CD4-positive, CD25-positive, alpha-beta regulatory T cell (primary cell): ENCODE measurements at places on chromosomes 5 and 9.

DNA sequence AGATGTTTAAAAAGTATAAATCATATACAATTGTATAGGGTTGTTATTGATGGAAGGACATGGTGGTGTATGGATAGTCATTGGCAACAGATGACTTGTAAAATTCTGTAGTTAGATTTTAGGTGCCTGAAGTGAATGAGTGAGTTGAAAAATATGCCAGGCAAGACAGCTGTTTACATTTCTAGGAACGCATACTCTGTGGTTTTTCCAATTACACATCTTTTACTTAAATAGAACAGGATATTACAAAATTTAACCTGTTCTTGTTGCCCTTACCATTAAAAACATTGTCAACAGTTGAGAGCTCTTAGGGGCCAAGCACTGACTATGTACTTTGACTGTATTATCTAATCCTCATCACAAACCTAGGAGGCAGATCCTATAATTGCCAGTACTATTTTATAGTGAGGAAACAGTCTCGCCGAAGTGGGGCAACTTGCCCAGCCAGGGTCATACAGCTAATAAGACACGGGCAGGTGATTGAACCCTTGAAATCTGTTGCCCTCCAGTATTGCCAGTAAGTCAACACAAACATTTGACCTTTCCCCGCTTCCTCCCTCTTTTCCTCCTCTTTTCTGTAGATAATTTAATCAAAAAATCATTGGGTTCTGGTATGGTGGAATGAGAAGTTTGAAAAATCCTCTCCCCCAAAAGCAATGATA is 88.6 kb downstream of the MACROH2A1 start:
- DNase-seq = no peak

DNA sequence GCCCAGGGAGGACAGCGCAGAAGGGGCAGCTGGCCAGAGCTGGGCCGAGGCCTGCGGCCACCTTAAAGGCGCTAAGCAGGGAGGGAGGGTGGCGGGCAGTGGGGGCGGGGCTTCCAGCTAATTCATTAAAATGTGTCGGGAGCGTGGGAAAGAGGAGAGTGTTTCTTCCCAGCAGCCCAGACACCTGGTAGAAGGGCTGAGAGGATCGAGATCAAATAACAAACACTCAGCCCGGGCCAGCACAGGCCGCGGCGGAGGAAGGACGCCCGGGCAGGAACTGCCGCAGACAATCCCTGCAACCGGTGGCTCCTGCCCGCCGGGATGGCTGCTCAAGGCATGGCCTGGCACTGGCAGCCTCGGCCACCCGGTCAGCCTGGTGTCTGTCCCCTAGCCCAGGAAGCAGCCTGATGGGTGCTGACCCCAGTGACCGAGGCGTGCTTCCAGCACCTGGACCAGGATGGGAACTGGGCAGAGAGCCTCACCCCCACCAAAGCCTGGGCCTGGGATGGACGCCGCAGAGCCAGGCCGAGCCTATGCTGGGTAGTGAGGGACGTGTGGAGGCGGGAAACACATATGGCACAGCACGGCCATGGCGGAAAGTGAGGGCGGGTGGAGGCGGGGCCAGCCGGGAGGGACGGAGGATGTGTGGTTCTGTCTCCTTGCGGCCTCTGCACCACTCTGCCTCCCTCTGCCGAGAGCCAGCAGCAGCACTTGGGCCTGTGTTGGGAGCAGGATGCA is 3.2 kb upstream of the NRARP start:
- DNase-seq = peak; percentile 81

DNA sequence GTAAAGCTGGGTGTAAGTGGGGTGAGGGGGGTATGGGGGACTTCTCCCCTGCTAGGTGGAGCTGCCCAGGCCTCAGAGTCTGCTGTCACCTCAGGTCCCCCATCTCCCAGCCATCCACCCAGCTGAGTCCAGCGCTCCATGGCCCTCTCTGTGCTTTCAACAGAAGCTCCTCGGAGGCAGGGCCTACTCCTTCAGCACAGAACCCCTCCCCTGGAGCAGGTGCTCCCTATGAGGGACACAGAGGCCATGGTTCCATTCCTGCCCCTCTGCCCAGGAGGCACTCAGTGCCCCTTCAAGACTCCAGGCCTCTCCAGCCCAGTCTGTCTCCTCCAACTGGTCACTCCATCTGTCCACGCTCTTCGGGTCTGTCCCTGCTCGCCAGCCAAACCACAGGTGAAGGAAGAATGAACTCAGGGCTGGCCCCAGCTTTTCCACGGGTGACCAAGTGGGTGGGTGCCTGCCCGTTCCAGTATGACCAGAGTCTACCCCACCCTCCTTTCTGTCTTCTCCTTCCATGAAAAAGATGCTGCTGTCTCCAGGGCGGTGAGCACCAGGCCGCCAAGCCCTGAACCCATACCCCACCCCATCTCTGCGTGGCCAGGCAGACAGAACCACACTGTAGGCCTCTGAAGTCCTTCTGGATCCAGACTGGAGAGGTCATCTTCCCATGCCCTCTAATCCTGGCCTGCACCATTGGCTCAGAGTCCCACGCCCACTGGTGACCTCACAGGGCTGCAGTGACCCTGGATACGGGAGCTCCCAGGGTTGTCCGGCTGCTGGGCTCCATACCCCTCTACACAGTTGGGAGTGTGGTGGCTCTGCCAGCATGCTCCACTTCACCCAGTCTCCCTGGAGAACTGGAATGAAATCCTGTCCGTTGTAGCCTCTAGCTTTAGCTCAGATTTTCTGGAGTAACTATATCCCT is 11.9 kb downstream of the GBGT1 start:
- no peak for DNase-seq

- DNase-seq = peak; percentile 86
These were observed 41.1 kb upstream of the NEK6 start for GRCh38 chr9:124216474-124217176.

- no peak for DNase-seq
These were observed 125.9 kb upstream of the ANKRD55 start for GRCh38 chr5:56358703-56359681.
